ENCODE measurements at places on chromosomes 12 and 14.

DNA sequence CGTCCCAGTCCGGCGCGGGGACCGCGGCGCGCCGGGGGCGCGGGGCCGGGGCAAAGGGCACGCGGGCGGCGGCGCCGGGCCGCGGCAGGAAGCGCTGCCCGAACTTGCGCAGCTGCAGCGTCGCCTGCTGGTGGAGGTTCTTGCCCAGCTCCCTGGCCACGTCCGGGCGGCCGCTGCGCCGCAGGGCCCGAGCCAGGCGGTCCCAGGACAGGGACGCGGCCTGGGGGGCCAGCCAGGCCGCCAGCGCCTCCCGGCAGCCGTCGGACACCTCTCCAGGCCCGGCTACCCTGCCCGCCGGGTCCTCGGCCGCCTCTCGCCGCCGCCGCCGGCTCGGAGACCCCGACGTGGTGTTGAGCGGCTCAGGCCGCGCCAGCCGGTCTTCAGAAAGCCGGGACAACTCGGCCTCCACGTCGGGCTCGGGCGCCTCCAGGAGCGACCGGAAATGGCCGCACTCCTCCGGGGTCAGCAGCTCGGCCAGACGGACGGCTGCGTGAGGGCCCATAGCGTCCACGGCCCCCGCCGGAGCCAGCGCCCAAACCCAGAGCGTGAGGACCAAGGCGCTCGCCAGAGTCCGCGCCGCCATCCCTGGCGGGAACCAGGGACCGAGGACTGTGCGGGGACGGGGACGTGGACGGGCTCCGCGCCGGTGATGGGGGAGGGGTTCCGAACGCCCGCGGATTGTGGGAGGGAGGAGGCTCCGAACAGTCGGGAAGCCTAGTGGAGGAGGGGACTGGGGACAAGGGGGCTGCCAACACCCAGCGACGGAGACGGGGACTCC is 34.0 kb downstream of the FIGNL2 start:
- DNase-seq = no peak
- peak overlapping the region; percentile 57 for H3K4me3 ChIP-seq
- no peak overlapping the region for H3K27ac ChIP-seq
- peaks cover 24% of the 10 kb centered on the region for H3K4me1 ChIP-seq
- H3K27me3 ChIP-seq = no peaks in the 10 kb centered on the region

DNA sequence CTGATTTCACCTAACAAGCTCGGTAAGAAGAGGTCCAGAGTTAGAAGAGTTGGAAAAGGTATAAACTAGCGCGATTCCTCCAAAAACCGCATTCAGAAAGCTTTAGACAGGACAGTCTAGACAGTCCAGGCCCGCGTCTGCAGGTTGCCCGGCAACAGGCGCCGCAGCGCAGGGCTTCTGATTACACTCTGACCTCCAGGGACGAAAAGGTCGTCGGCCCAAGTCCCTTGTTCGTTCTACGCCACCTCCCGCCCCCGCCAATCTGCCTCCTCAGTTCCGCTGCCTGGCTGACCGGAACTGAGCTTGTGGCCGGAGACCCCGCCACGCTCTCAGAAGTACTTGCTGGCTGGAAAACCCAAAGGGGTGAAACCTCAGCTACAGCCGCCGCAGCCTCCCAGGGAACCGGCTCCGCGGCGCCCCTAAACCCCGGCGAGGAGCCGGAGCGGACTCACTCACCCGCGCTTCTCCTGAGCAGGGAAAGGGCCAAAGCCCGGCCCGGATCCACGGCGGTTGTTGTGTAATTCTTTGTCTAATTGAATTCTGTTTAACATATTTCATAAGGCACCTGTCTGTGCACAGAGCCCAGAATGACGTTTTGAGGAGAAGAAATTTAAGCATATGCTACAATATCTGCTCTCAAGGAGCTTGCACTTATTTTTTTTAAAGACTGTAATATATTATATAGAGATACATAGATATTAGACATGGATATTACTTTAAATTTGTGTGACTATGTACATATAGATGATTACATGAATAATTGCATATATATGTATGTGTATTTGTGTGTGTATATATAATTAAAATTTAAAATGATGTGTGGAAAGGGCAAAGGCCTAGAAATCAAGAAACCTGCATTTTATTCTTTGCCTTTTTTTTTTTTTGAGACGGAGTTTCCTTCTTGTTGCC is at the start of gene CAPS2:
CAPS2 (minus strand) TSS at position 407 of the 909 bp plus-strand sequence. CDS start 3,826 bp downstream, outside the sequence.
- H3K27me3 ChIP-seq = no peaks in the 10 kb centered on the region
- H3K4me3 ChIP-seq = peak within 1 kb of the TSS; percentile 98
- DNase-seq = peak; percentile 95

- no peak overlapping the region for H3K27ac ChIP-seq
- H3K4me1 ChIP-seq = no peaks in the 10 kb centered on the region
- peaks cover 36% of the 10 kb centered on the region for H3K27me3 ChIP-seq
- no peak overlapping the region for H3K4me3 ChIP-seq
Measured at GRCh38 chr14:55241673-55242072, 29.5 kb upstream of the FBXO34 start.

DNA sequence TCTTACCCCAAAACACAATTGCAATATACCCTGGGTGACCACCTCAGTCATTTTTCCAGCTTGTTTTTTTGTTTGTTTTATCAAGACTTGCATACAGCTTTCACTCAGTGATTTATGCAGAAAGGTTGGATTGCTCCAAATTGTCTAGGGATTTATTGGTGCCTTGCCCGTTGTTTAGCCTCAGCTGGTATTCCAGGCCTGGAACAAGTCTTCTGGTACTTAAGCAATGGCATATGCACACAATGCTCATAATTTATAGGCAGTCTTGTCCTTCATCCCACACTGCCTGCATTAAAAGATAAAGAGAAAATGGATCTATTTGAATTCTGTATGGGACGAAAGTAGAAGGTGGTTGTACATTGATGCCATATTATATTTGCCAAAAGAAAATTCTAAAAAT is 392.5 kb downstream of the ADAMTS20 start:
- H3K27ac ChIP-seq = no peak overlapping the region
- H3K36me3 ChIP-seq = no peaks in the 10 kb centered on the region
- peaks cover 16% of the 10 kb centered on the region for H3K4me1 ChIP-seq
- DNase-seq = no peak

DNA sequence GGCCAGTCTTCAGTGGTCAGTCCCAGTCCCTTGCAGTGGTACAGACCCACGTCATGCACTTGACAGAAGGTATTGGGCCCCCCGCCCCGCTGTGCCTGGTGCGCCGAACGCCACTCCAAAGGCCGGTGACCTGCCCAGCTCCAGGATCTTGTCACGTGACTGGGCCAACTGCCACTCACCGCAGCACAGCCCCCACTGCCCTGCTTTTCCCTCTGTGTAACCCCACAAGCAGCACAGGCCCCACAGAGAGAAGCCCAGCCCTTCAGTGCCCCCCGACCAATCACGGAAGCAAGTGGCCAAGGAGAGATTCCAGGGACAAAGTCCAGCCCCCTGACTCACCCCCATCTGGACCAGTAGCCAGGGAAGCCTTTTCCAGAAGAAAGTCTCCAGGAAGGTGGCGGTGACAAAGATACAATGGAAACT is 498 bp downstream of the GPR132 start:
- no peak overlapping the region for H3K4me3 ChIP-seq
- no peaks in the 10 kb centered on the region for H3K4me1 ChIP-seq
- H3K27ac ChIP-seq = no peak overlapping the region
- no peak for DNase-seq
- H3K27me3 ChIP-seq = peaks cover 4% of the 10 kb centered on the region

DNA sequence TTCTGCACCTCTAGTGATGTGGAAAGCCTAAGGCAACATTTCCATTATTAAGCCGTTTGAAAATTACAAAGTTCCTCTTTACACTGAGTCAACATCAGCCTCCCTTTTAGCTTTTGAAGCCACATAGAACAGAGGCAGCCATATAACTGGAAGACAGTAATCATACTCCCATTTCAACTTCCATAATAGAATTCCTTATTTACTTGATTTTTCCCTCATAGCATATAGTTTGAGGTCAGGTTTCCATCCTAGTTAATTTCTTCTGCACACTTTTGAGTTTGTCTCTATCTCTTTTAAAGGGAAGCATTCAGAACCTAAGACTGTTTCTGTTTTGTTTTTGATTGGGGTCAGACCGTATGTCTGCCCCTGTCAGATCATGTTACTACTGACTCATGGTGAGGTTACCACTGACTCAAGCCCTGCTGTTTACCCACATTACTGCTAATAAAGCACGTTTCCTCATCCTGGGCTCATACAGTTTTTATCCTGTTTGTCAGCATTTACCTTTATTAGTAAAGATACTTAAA is 161.0 kb downstream of the SLC38A4 start:
- H3K36me3 ChIP-seq = peaks cover 2% of the 10 kb centered on the region
- peaks cover 54% of the 10 kb centered on the region for H3K4me1 ChIP-seq
- no peak overlapping the region for H3K4me3 ChIP-seq
- DNase-seq = no peak
- H3K27me3 ChIP-seq = no peaks in the 10 kb centered on the region
- H3K27ac ChIP-seq = peak overlapping the region; percentile 39
